ENCODE measurements at places on chromosomes 7 and 10.
A peak's percentile ranks its signal among the peaks of the same experiment; 100 is the strongest.

DNA sequence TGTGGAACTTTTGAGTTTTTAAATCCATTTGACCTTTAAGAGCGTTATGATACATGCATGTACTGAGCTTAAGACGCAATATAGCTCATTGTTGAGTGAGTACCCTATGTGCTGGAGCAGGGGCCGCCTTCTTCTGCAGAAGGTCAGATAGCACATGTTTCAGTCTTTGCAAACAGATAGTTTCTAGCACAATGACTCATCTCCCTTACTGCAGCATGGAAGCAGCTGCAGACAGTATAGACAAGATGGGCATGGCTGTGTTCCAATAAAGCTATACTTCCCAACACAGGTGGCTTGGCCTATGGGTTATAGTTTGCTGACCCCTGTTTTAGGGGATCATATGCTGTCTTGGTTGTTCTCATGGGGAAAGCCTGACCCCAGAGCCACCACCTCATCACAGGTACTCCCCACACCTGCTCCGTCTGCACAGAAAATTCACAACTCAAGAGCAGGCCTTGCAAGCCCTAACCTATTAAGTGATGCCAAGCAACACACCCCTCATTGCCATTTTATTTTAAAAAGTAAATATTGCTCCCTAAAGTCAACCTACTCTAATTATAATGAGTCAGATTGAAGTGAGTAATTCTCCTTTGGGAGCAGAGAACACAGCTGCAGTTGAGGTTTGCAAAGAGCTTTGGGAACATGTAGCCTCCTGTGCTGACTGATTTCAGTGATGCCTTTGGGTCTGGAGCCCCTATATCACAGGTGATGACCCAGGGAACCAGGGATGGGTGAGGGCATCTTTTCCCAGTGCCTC lies 330.1 kb downstream of the PAXIP1 start:
- no peak for DNase-seq

- no peak for DNase-seq
Observed at GRCh38 chr10:130171196-130171595, 35.0 kb downstream of the GLRX3 start.

DNA sequence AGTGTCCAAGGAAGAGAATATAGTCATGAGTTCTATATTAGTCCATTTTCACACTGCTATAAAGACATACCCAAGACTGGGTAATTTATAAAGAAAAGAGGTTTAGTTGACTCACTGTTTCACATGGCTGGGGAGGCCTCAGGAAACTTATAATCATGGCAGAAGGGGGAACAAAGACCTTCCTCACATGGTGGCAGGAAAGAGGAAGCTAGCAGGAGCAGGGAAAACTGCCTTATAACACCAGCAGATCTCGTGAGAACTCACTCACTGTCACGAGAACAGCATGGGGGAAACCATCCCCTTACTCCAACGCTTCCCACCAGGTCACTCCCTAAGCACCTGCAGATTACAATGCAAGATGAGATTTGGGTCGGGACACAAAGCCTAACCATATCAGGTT lies 139.0 kb upstream of the ZNF438 start:
- DNase-seq = no peak

GRCh38 chr10:95284807-95285206 lies 6.0 kb downstream of the PDLIM1 start:
- DNase-seq = no peak

DNA sequence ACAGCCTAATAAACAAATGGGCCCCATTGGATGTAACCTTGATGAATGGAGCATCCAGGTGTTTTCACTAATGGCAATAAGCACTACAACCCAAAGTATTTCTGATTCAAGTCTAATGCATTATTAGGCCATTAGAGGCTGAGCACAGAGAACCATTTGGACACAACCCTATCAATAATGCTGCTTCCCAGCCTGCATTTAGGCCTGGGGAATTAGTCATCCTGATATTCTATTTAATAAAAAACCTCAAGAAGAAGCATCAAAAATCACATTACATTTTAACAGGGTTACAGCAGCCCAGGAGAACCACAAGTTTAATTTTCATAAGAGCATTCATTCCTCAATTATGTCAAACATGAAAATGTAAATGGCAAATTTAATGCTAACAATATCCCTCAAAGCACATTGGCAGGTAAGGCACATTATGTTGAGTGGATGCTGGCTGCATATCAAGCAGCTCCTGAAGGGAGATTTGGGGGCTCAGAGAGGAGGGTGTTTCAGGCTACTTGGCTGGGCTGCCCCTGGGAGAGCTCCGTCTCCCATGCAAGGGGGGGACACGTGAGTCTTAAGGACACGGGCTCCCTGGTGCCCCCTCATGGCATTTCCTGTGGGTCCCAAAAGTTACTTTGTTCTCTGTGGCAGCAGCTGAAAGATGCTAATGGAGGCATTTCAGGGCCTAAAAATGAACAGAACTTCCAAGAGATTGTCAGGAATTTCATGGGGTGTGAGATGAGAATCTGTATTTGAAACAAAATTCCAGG lies 143.4 kb downstream of the HERPUD2 start:
- DNase-seq = no peak

- no peak for DNase-seq
Observed at GRCh38 chr10:10821926-10822325, 195.7 kb upstream of the CELF2 start.

DNA sequence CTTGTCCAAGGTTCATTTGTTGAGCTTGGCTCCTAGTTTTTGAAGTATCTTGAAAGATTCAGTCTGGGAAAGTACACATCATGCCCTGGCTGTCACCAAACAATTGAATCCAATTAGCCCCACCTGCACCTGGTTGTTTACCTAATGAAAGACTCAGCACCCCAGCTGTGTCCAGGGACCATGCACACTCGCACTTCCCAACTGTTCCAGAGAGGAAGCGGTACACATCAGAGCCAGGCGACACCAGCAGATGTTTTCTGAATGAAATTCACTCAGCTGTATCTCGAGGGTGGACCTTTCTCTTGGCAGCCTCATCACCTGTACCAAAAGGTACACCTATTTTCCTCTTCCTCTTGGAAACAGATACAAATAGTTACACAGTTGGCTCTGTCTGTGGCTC lies 216.4 kb upstream of the LRGUK start:
- DNase-seq = no peak

DNA sequence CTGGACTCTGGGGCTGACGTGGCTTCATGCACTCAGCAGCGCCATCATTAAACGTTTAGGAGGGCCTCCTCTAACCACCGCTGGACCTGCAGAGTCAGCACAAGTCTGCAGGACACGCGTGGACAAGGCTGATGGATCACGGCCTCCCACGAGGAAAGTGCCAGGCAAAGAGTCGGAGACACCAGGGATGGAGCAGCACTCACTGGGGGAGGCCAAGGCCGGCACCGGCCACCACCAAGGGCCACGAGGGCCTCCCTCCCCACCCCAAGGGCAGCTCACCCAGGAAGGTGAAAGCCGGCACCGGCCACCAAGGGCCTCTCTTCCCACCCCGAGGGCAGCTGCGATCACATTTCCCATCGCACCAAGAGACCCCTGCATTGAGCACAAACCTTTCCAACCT lies 91.5 kb downstream of the DIP2C start:
- no peak for DNase-seq

GRCh38 chr10:87987206-87987605 lies 123.8 kb downstream of the PTEN start:
- no peak for DNase-seq

DNA sequence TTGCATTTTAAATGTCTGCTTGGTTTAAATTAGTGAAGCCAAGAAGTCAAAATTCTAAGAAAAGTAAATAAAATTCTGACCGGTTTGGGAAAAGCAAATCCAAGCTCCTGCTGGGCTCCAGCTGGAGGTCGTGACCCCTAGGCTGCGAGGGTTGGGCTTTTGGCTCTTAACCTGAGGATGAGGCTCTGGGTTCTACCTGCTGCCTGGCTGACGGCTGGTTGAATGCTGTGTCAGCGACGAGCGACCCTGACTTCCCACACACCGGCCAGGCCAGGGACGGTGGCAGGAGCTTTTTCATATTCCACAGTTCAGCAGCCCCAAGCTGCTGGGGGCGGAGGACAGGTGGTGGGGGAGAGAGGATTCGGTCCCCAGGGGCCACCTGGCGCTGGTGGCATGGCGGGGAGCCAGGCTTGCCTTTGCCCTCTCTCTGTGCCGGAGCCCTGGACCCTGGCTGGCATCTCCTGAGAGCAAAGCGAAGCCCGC lies 843 bp upstream of the PLPP4 start:
- DNase-seq = no peak

DNA sequence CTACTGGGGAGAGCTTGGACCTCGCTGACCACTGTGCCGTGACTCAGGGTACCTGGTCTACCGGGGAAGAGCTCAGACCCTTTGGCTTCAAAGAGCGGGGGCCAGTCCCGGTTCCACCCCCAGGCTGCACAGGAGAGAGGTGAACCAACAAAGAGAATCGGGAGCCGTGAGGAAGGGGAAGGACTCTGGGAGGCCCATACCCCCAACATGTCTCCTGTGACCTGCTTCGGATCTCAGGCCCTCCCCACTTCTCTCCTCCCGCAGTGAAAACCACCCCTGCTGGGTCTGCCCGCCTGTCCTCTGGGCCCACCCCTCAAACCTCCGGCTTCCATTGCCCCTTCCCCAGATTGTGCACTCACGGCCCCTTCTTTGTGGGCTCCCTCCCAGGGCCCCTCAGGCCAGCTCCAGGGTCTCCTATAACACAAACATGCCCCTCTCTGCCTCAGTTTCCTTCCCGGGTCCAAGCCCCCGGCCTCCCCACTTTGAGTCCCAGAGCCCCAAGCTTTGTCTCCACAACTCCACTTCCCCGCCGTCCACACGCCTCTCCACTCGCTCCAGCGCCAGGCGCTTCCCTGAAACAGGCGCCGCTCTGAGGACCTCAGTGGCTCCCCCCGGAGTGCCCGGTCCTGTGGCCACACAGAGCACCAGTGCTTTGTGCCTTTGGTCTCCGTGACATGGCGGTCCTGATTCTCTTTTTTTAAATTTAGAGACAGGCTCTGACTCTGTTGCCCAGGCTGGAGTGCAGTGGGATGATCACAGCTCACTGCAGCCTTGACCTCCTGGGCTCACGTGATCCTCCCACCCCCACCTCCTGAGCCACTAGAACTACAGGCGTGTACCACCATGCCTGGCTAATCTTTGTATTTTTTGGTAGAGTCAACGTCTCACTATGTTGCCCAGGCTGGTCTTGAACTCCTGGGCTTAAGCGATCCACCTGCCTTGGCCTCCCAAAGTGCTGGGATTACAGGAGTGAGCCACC lies 7.5 kb upstream of the INTS1 start:
- no peak for DNase-seq

GRCh38 chr7:96819111-96819700 lies 109.6 kb upstream of the SEM1 start:
- DNase-seq = no peak

GRCh38 chr7:128777156-128778123 lies 1.8 kb upstream of the OPN1SW start:
- no peak for DNase-seq

DNA sequence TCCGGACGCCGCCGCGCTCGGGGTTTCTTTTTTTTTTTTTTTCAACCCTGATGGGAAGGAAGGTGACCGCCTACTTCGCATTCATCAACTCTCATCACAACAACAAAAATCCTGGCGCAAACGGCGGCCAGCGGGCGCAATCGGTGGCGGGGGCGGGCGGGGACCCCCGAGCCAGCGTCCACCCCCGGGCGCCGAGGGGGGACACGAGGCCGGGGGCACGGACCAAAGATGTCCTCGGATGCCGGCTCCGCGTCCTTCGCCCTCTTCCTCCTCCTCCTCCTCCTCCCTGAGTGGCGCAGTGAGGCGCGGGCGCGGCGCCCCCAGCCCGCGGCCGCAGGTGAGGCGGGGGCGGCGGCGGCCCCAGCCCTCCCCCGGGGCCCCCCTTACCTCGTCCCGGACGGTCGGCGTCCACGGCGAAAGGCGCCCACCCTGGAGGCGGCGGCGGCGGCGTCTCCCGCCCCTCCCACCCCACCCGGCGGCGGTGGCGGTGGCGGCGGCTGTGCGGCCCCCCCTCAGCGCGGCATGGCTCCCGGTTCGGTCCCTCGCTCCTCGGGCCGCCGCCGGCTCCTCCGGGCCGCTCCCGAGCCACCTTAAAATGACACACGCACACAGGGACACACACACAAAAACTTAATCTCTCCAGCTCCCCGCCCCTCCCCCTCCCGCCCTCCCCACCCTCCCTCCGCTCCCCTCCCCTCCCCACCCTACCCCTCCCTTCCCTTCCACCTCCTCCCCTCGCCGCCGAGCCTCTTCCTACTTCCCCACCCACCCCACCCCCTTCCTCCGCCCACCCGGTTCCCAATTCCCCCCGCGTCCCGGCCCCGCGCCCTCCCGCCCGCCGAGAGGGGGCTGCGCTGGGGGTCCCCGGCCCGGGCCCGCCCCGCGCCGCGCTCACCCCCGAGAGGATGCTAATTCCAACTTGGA lies at the start of gene CTBP2:
Gene CTBP2, minus strand, starts transcription at position 632 of the 924 bp plus-strand sequence.
- peak; percentile 9 for DNase-seq

GRCh38 chr10:69624245-69624786 lies 5.7 kb upstream of the FAM241B start:
- DNase-seq = no peak

- DNase-seq = no peak
Observed at GRCh38 chr7:19290066-19290465, 144.8 kb upstream of the FERD3L start.

DNA sequence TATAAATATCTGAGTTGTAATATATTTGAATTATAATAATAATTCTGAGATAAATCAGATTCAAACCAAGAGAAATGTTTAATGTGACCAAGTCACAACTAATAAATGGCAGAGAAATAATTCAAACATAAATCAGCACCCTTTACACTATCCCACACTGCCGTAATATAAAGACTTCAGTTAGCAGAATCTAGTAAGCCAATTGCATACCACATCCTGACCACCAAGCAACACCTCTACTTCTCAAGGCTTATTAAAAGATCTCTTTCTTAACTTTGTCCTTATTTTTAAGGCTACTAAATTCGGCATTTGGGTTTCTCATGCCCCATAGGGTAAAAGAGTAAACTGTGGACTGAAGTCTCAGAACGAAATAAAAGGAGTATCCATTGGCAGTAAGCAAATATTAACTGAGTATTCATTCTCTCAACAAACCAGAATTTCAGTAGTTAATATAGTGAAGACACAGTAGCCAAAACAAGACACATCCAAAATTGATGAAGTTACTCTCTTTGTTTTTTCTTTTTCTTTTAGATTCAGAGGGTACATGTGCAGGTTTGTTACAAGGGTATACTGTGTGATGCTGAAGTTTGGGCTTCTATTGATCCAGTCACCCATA lies 14.8 kb downstream of the ACBD5 start:
- DNase-seq = no peak

- DNase-seq = no peak
Observed at GRCh38 chr10:72612203-72612826, 13.6 kb downstream of the MICU1 start.

GRCh38 chr7:40526951-40527715 lies 392.3 kb downstream of the SUGCT start:
- DNase-seq = no peak

DNA sequence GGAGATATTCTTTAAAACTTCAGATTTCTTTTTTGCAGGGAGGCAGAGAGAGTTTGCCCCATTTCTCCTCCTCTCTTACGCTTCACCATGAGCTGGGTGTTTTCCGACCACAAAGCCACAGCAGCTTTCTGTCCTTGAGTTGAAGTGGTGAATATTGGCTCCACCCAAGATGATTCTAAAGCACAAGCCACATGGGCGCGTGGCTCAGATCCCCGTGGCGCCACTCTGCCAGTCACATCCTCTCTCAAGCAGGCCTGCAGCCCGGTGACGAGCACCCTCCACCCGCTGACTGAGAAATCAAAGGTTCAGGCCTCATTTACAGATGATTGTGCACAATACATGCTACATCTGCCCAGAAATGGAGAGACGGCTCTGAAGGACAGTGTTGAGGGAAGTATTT lies 27.6 kb upstream of the RNF32 start:
- DNase-seq = peak; percentile 72
